Fibroblast of villous mesenchyme (primary cell): ENCODE measurements at places on chromosomes 4 and X.

DNA sequence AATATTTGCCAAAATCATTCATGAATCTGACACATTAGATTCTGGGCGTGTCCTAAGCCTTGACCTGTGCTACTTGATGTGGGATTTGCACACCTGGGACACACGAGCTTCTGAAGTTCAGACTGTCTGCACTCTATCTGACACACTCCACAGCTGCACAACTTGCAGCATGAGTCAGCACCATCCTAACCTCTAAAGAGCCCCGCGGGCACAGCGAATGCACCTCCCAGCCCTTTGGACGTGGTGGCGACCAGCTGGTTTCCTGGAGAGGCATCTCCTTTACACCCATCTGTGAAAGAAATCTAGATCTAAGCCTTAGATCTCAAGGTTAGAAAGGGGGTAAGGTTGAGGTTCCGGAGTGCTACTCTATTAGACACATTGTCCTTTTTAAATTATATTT lies 69.2 kb downstream of the SORBS2 start:
- peak; percentile 23 for DNase-seq

GRCh38 chrX:19745077-19745476 lies 142.3 kb downstream of the SH3KBP1 start:
- no peak for DNase-seq

- no peak for DNase-seq
Measured at GRCh38 chr4:11497972-11498371, 69.3 kb upstream of the HS3ST1 start.

DNA sequence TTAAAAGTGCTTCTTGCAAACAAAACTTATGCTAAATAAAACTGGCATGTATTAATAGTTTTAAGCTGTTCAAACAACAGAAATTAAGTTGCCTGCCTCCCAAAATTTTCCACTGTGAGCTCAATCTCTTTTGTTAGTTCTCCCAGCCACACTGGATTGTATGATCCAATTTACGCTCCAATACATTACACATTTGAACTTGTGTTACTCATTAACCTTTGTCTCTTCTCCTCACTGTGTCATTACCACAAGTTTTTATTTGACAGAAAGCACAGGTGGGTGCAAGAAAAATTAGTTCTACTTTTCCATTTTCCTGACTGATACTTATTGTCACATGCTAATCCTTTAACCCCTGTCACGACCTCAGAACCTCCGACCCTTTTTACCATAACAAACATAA lies 55.5 kb downstream of the SHISA3 start:
- no peak for DNase-seq

GRCh38 chrX:148609515-148610327 lies 109.3 kb downstream of the AFF2 start:
- DNase-seq, result no peak

- no peak for DNase-seq
Measured at GRCh38 chr4:85733798-85734197, 258.8 kb downstream of the ARHGAP24 start.

GRCh38 chrX:140274811-140275525 lies 229.9 kb downstream of the SOX3 start:
- peak; percentile 2 for DNase-seq
